Stimulated activated CD8-positive, alpha-beta memory T cell treated with anti-CD3 and anti-CD28 coated beads, Interleukin-2, amount 100 ng/mL, for 1 hour (primary cell): ENCODE measurements at places on chromosomes 13 and 19.

DNA sequence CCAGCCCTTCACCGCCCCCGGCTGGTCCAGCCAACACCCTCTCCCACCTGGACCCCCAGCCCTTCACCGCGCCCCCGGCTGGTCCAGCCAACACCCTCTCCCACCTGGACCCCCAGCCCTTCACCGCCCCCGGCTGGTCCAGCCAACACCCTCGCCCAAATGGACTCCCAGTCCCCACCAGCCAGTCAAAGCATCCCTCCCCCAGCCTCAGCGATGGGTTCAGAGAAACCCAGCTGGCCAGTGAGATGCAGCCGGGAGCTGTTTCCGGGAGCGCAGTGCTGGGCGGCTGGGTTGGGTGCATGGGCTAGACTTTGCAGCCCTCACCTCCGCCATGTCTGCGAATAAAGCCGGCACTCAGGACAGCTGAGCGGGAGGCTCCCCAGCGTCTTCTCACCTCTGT lies 6.5 kb upstream of the CDC34 start:
- no peak for DNase-seq

- no peak for DNase-seq
Observed at GRCh38 chr19:3175781-3176714, 2.5 kb upstream of the S1PR4 start.

DNA sequence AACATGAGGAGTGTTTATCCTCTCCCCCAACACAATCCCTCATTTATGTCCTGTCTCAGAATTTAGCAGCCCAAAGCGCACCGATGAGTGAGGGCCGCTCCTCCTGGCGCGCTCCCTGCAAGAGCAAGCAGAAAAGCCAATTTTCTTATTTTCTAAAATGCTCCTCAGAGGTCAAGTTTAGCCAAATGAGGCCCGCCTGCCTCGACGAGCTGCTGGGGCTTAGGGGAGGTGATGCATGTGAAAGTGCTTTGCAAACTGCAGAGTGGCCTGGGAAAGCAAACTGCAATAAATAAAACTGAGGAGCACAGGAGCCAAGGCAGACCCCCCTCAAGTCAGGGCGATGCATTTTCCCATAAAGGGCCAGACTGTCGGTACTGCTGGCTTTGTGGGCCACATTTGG lies 29.0 kb downstream of the CAPS start:
- no peak for DNase-seq

GRCh38 chr13:35841060-35841521 lies 290.1 kb downstream of the DCLK1 start:
- no peak for DNase-seq

GRCh38 chr19:5628461-5628860 lies 5.6 kb downstream of the SAFB start:
- DNase-seq: no peak

DNA sequence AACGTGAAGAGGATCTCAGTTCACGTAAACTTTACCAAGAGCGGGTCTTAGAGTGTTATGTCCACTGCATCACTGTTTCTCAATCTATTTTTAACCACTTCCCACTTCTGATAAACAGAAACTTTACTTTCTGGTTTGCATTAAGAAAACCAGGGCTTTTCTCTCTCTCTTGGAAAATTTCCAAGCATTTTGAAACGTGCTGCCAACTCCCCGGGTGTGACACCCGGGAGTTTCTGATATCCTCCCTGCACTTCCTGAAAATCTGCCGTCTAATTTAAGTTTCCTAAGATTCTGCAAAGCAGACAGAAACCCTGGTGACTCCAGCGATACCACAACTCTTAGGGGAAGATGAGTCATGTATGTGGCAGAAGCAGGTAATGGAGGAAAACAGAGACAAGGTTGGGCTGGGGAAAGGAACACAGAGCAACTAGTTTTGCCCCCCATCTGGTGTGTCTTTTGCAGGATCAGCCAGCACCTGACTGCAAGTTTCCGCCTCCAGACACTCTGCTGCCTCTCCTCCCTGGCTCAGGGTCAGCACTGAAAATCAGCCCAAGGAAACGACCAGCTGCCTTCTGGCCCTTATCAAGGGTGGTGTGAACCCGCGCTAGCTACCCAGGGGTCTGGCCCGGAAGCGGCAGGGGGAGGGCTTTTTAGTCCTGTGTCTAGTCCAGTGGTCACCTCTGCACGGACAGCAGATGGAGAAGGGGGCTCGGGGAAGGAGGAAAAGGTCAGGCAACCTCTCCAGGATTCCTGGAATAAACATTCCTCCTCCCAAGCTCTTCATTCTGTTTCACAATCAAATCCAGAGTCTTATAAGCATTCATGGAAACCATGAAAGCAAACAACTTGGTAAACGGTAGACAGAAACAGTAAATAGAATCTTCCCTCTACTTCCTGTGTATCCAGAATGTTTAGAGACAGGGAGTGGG lies 11.3 kb upstream of the FFAR2 start:
- no peak for DNase-seq

DNA sequence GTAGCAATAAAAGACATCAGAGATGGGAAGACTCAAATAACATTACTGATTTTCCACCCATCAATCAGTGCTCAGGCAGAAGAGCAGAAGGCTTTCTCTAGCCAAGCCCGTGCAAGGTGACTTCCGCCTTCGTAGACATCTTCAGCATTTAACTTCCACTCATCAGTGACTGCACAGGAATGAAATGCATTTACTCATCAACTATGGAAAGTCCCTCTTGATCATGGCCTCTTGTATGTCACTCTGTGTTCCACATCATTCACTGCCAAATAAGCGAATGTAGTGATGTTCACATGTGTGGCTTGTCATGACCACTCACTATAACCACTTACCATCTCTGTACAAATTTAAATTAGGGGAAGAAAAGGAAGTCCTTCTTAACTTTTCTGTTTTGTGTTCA lies 49.4 kb downstream of the SACS start:
- DNase-seq: no peak

DNA sequence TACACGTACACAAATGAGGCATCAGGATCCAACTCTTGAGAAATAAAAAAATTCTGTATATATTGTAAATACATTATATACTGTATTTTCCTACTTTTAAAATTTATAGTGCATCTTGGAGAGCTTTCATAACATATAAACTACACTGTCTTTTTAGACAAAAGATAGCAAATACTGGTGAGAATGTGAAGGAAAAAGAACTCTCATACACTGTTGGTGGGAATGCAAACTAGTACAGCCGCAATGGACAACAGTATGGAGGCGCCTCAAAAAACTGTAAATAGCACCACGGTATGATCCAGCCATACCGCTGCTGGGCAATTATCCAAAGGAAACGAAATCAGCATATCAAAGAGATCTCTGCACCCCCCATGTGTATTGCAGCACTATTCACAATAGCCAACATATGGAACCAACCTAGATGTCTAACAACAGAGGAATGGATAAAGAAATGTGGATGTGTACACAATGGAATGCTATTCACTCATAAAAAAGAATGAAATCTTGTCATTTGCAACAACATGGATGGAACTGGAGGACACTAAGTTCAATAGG lies 292.4 kb downstream of the EFNB2 start:
- no peak for DNase-seq

DNA sequence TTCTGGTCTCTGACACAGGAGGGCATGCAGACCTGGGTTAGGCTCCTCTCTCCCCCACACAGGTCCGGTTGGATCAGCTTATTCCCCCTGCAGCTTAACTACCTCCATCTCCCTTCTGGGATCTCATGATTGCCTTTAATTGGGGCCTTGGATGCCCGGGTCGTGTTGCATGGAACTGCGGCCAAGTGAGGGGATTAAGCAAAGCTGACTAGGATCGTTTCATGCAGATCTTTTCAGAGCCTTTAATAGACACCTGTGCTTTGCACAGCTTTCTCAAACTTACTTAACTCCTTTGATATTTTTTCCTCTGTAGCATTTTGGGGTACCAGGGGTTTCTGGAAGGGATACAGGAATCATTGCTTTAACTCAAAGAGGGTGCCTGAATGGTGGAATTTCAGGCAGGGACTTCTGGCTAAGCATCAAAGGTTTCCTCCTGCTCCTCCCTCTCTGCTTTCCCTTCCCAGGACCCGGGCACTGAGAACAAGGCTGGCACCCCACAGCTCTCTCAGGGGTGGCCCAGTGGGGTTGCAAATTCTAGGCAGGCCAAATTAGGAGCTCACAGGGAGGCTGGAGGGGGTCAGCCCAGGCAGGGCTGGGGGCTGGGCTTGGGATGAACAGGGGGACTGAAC lies 477 bp downstream of the NFILZ start:
- no peak for DNase-seq

GRCh38 chr13:90302107-90302506 lies 1045.4 kb upstream of the MIR17HG start:
- no peak for DNase-seq

- DNase-seq: no peak
Observed at GRCh38 chr13:92941167-92941566, 285.4 kb upstream of the GPC6 start.

- DNase-seq: no peak
Observed at GRCh38 chr19:57317503-57317902, 2.8 kb upstream of the ZNF543 start.

- DNase-seq: no peak
Observed at GRCh38 chr13:114100446-114101357, 31.7 kb downstream of the RASA3 start.

- no peak for DNase-seq
Observed at GRCh38 chr13:108194435-108194936, 20.9 kb downstream of the LIG4 start.

GRCh38 chr13:113582841-113583631 lies 1.5 kb upstream of the TFDP1 start:
- DNase-seq: no peak

DNA sequence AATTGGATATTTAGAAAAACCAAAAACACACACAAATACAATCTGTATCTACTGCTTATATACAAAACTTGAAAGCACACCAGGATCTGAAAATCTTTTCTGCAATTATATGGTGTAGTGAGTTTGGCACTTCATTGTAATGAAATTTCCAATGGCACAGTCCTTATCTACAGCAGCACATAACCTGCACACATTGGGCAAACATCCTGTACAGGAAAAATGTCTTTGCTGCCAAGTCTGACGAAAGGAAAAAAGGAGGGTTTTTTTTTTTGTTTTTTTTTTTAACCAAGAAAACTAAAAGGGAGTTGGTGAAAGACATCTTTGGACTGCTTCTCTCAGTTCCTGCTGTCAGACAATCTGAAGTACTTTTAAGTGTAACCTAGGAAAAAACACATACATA lies 107.8 kb downstream of the FOXO1 start:
- no peak for DNase-seq

GRCh38 chr13:110665491-110666254 lies 40.2 kb downstream of the CARS2 start:
- no peak for DNase-seq

GRCh38 chr13:93226623-93227279 lies at the start of gene GPC6:
Gene GPC6, plus strand, starts transcription at chr13:93226807.
- DNase-seq: no peak

DNA sequence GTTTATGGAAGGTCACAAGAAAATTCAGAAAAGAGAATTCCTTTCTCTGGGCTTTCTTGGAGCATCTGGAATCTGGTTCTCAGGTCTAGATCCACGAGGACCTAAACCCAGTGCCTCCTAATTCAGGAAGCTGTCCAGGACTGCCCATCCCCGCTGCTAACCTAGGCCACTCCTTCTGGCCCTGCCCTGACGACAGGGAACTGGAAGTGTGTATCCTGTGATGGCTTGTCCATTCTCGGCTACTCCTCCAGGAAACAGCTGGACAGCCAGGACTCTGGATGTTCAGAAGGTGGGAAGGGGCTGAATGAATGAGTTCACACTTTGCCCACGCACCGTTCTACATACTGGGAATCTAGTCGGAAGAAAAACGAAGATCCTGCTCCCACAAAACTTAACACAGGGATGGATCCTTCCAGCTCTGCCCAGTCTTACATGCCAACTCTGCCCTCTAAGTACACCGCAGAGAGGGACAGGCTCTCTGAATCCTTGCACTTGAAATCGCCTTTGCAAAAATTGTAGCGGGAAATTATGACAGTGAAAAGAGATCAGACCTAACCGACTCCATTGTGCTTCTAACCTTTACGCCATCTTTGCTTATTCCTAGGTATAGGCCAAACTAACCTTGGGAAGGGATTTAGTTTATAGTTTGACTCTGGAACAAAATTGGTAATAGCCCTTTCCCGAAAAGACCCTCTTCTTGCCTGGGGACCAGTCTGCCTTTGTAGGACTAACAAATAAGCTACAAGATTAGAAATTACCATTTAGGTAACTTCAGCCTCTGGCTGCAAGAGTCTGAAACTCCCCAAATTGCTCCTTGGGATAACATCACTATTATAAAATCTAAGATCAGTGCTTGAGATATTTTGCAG lies 1.8 kb downstream of the LSM4 start:
- no peak for DNase-seq

DNA sequence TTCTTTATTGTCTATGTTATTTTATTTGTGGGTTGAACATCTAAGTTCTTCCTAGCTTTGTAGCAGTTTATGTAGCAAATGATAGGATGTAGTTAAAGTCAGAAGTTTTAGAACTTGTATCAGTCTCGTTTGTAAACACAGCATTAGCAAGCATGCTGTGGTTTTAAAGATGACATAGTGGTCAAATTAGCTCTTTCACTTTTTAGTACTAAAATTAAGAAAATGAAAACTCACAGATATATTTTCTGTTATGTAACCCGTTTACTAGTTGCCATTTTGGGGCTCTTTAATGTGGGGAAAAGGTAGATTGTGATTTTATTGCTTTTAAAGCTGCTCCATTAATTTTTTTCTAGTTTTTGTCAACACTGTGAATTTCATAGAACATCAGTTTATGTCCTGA lies 216.5 kb downstream of the PCCA start:
- no peak for DNase-seq

DNA sequence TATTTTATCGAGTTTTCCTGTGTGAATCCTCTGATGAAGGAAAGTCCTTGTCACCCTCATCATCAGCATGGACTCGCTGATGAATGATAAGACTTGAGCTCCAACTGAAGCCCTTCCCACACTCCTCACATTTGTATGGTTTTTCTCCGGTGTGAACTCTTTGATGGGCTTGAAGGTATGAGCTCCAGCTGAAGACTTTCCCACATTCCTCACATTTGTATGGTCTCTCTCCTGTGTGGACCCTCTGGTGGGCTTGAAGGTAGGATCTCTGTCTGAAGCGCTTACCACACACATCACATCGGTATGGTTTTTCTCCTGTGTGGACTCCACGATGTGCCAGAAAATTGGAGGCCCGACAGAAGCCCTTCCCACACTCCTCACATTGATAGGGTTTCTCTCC lies 21.7 kb downstream of the ZNF45 start:
- no peak for DNase-seq

GRCh38 chr13:97069050-97069815 lies 75.0 kb upstream of the OXGR1 start:
- DNase-seq: no peak
